ENCODE measurements at places on chromosomes 3 and 15.

- no peak for DNase-seq
Measured at GRCh38 chr15:100115711-100116090, 226.1 kb downstream of the ADAMTS17 start.

GRCh38 chr3:134352031-134352671 is 22.1 kb downstream of the AMOTL2 start:
- DNase-seq, result no peak

GRCh38 chr3:15305359-15305844 is 27.0 kb downstream of the SH3BP5 start:
- DNase-seq, result no peak

DNA sequence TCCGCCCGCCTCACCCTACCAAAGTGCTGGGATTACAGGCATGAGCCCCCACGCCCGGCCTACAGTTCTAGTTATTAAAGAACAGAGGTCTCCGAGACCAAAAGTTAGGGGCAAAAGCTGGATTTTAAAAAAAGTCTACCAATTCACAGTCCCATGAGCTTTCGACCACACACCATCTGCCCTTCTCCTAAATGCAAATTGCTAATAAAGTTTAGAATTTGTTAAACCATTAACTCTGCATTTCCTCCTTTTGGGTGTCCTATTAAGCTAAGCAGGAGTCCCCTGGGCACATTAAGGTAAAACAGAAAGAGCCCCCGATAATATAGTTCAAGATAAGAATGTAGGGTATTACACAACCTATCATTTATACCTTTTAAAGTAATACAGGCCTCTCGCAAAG is 322.7 kb downstream of the FOXP1 start:
- no peak for DNase-seq

DNA sequence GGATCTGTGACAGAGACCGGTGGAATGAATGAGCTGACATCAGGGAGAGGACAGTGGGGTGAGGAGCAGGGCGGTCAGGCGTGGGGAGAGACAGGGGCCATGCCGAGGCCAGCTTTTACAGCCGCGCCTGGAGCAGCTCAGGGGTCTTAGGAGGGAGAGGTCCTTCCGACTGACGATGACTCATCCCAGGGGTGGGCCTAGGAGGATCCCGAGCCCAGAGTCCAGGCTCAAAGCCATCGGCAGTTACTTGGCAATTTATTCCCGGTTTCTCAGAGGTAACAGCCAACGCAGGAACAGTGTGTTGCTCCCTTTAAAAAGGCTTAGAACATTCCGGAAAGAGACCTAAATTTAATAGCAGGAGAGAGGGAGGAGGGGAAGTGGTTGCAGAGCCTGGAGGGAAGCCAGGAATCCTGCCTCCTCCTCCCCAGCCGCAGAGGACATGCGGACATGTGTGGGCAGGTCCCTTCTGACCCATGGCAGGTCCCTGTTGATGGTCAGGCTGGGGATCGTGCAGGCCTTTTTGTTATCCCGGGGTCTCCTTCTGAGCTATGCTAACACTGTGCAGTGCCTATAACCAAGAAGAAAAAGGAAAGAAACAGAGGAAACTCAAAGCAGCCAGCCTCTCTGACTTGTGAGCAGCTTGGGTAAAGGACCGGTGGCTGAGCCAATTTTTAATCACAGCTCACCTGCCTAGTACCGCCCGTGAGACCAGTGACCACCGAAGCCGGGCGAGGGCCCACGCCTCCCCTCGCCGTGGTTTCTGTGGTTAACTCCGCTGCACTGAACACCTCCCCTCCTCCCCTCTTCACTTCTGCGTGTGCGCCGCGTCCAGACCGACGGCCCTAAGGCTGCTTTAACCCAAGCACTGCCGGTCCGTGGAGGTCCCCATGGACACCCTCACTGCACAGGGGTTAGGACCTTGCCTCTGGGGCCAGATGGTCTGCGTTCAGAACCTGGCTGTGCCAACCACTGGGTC is 392.4 kb upstream of the PROK2 start:
- DNase-seq, result peak; percentile 20

DNA sequence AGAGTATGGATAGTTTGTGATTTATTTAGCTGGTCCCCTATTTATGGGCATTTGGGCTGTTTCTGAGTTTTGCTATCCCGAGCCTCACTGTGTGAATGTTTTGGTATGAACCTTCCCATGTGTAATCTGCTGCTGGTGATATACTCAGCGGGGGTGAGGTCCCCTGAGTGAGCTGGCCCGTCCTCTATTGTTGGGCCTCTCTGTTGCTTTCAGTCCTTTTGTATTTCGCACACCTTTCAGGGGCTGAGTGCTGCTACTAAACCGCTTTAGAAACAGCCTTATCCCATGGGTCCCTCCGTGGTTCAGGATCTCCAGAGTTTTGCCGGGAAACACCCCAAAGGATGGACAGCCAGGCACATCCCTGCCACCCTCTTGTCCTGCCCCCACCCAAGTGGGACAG is 94.5 kb downstream of the WNT7A start:
- DNase-seq, result no peak

DNA sequence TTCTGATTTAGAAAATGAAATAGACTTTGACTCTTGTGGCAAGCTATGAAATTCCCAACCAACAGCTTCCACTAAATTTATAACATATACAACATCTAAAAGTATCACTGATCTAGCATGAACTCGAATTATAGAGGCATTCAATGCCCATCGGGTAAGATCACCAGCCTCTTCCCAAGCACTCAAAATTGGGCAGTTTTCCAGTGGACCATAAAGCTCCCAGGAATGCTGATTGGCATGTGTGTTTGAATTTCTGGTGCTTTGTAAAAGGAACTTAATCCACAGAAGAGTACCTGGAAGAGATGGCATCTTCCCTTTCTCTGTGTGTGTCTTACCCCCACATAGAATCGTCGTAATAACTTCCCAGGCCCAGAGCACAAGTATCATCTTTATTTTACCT is 10.0 kb downstream of the LRTM1 start:
- no peak for DNase-seq

- no peak for DNase-seq
Measured at GRCh38 chr3:158103887-158104327, 2.3 kb downstream of the SHOX2 start.
